ENCODE measurements at places on chromosomes 5 and 9.
A peak's percentile ranks its signal among the peaks of the same experiment; 100 is the strongest.

GRCh38 chr5:170121321-170121720, 15.6 kb downstream of the FOXI1 start:
- DNase-seq: no peak

DNA sequence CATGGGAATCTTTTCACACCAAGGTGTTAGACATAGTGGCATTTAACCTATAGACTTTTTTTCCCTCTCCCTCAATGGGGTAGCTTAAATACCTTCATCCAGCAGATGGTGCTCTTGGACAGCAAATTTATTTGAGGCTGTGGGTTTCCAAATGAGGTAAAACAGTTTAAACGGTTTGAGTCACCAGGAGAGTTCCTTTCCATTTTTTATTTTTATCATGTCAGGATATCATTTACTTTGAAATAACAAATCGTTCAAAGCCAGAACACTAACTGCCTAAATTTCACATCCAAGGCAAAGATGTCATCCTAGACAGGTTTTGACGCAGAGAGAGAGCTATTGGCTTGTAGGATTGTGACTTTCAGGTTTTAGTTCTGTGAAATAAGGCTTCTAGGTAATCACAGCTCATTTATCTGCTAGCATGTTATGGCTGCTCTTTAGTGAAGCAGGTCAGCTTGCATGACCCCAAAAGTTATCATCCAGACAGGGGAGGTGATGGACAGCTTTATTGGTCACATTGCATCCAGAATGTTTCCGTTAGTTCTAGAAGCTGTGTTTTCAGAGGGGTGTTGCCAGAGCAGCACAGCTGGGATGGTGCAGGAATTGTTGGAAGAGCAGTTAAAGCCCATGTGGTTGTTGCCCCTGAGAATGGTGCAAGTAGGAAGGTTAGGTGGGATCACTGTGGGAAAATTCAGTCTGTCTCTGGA, 69.8 kb downstream of the KDM4C start:
- peak; percentile 29 for DNase-seq

DNA sequence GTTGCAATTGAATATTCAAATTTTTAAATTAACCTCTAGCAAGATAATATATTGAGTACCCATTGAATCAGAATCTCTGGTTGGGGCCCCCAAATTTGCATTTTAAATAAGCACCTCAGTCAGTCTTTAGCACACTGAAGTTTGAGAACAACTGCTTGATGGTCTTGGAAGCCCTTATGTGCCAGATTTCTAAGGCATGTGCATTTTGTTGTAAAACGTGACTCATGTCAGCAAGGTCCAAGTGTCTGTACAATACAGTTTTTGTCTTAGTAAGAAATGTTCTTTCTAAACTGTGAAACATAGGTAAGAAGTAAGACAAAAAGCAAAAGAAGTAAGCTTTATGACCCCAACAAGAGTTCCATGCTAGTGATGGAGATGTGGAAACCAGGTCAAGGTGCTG, 59.1 kb upstream of the PHF2 start:
- no peak for DNase-seq

DNA sequence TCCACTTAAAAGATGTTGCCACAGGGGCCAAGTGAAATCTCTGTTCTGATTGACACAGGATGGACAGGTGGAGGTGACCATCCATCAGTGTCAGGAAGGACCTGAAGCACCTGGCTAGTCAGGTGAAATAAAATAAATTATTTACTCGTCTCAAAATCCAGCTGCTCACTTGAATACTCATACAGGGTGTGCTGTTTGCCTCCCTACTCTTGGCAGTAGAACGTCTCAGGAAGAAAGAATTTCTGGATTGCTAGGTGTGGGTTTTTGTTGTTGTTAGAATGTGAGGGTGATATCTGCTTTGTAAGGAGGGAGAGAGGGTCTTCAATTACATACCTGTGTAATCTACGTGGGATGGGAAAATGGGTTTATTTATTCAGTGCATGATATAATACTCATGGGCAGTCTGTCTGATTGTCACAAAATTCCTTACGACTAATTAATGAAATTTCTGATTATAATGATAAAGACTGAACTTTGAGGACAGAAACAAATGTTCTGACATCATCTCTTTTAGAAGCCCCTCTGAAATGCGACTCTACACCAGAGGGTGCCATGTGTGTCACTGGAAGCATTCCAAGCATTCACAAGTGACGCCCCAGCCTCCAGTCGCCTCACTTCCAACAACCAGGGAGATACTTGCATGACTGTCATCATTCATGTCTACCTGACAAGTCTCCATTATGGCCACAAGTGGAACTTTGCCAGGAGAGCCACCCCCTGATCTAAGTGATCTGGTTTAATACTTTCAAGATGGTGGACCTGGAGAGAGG, 218.4 kb downstream of the GAPVD1 start:
- DNase-seq: no peak

GRCh38 chr5:171681677-171682076, 103.9 kb upstream of the SMIM23 start:
- DNase-seq: no peak

DNA sequence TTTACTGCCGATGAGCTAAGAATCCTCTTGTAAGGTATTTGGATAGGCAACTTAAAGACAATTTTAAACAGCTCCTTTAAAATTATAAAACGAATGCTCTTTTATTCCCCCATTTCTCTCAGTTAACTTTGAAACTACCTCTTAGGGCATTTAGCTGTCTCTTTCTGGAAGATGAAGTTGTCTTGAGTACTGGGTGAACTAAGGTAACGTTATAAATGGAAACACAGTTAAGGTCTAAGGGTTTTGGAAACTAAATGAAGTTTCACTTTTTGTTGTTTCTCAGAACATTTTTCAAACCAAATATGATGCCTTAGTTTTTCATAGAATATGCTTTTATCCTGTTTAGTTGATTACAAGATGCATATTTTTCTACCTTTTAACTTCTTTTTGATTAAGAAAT, 6.8 kb downstream of the UBE2R2 start:
- DNase-seq: no peak

- DNase-seq: no peak
Observed at GRCh38 chr9:6631207-6631512, 14.4 kb downstream of the GLDC start.

- DNase-seq: no peak
Observed at GRCh38 chr5:95102687-95103086, 182.2 kb downstream of the MCTP1 start.

GRCh38 chr5:178215280-178216002, 11.1 kb downstream of the HNRNPAB start:
- DNase-seq: no peak

DNA sequence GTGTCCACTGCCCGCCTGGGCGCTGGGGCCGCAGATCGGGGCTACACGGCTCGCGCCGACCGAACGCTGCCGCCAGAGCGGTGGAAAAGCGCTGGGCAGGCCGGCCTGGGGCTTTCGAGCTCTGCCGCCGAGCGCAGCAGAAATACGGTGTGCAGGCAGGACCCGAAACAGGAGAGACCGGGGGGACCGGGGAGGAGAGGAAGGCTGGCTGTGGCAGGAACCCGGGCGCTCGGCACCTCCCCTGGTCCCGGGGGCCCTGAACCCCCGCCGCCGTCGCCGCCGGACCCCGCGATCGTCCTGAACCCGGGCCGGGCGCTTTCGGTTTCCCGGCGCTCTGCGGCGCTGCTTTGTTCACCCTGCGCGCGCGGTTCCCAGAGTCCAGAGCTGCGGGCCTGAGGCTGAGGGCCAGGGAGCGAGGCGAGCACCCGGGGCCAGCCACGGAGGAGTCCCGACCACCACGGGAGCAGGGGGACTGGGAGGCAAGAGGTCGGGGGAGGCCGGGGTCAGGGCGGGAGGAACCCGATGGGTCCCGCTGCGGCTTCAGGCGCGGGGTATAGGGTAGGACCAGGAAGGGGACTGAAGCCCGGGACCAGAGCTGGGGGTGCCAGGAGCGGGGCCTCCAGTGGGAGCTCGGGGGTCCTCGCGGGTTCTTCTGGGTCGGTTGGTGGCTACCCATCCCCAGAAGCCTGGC, 12.0 kb downstream of the IRX2 start:
- no peak for DNase-seq

DNA sequence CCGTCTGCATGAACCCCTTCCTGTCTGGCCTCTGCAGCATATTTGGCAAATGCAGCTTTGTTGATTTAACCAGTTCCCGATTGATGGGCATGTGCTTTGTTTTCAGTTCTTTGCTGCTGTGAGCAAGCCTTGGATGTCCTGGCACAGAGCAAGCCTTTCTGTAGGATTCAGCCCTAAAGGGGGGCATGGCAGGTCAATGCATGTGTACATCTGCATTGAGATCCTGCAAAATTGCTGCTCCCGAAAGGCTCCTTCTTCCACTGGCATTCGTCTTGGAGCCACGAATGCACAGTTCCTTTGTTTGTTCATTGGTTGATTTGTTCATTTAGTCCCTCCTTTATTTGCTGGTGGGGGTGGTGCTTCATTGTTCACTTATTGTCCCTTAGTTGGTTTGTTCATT, 34.8 kb downstream of the COL5A1 start:
- no peak for DNase-seq

- no peak for DNase-seq
Observed at GRCh38 chr9:72589667-72590521, 68.5 kb downstream of the TMC1 start.

Measured in activated naive CD8-positive, alpha-beta T cell treated with anti-CD3 and anti-CD28 coated beads, Interleukin-2, amount 50 U/mL, for 24 hours (primary cell).